Bronchial epithelial cell (primary cell): ENCODE measurements at places on chromosomes 13 and 19. TPM values are rescaled to one million over a fixed set of nuclear protein-coding genes. Genes with fewer than 3 reads are reported as not detected.
A peak's percentile ranks its signal among the peaks of the same experiment; 100 is the strongest.

DNA sequence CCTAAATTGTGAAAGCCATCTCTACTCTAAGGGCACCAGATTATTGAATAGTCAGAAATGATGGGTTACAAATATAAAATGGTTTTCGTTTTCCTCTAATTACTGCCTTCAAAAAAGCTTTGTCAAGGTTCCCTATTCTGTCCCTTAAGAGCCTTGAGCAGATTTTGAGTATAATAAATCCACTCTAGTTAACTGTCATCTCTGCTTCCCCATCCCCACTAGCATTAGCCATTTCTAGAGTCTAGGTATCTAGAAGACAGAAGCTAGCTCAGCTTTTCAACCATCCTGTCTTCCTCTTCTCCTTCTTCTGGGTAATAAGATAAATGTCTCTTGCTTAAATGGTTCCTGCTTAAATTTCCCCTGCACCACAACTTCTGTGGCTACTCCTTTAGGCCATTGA lies 290.4 kb downstream of the DACH1 start:
- DNase-seq = no peak

DNA sequence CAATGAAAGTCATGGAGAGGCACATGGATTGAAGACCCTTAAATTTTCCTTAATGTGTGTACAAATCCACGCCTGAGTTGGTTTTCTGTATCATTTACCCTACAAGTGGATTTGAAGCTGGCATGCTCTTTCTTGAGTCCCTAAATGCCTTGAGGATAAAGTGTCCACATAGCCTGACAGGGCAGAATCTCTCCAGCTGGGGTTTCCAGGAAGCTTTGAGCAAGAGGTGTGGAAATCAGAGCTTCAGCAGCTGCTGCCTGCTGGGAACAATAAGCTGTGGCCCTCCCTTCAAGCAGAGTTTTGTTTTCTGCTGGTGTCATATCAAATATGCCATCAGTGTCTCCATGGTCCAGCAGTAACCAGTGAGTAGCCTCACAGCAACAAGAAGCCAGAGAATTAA lies 120.3 kb upstream of the SERTM1 start:
- DNase-seq = no peak

DNA sequence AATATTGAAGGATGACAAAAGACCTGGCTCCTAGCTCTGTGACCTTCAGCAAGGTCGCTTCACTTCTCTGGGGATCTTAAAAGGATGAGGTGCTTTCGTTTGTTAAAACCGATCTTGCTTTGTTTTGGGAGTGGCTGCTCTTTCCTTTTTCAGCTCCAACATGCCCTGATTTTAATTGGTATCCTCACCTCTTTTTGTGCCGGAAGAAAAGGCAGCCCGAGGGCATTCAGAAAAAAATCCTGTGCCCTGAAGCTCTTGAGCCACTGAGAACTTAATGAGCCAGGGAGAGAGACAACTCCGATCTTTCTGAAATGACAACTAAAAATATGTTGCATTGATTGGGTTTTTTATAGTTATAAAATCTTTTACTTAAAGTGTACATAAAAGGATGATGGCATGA lies 19.4 kb downstream of the CLDN10 start:
- no peak for DNase-seq

- no peak for DNase-seq
These were observed 1491.2 kb upstream of the PRR20A start for GRCh38 chr13:55649485-55649884.

Gene CXCL17
- 1.1 and 5.8 TPM in 2 replicates for total RNA-seq

DNA sequence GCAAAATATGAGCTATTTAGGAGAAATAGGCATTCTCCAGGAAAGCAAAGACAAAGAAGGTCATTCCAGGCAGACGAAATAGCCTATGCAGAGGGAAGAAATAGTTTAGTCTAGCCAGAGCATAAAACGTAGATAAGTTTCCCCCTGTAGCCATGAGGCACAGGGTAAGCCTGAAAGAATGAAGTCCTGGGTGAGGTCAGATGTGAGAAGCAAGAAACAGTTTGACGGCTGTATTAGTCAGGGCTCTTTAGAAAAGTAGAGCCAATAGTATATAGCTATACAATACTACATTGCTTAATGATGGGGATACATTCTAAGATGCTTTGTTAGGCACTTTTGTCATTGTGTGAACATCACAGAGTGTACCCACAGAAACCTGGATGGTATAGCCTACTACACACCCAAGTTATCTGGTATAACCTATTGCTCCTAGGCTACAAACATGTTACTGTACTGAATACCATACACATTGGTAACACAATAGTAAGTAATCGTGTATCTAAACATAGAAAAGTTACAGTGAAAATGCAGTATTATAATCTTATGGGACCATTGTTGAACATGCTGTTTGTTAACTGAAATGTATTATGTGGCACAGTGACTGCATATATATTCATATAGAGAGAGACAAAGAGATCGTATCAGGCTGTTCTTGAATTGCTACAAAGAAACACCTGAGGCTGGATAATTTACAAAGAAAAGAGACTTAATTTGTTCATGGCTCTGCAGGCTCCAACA lies 59.3 kb upstream of the WDFY2 start:
- peak; percentile 77 for DNase-seq

GRCh38 chr13:39100996-39101738 lies 62.9 kb downstream of the NHLRC3 start:
- no peak for DNase-seq

Gene AMER2
- not detected in 2 replicates for total RNA-seq

Gene SPACA4
- total RNA-seq = under 0.01 and 0.64 TPM in 2 replicates

DNA sequence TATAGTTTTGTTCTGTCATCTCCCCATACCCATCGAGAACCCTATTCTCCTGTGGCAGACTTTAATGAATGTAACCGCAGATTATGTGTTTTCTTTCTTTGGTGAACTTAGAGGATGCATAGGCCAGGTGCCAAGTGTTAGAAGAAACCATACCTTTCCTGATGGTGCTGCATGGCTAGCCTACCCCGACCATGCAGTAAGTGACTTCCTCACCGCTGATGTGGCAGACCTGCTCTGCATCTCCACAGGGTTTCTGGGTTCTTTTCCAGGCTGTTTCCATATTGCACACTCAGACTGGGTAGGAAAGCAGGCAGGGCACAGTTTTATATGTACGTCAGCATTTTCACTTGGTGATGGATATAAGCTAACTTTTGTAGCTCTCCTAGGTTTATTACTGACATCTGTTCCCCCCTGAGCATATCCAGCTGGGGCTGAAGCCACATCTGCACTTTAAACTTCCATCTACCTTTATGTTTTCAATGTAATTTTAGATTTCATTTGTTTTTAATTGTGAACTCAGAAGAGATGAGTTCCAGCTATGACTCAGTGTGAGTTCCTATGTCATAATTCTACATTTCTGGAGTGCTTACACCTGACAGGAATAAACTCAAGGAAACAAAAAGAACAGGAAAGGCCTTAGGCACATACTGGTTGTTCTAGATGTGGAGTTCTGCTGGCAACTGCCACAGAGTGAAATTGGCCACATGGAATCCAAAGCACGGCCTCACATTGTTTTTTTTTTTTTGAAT lies 42.3 kb downstream of the LRCH1 start:
- peak; percentile 90 for DNase-seq

Gene ZNF579
- 1.8 and 2.2 TPM in 2 replicates for total RNA-seq

GRCh38 chr13:106942563-106942962 lies 374.6 kb upstream of the ARGLU1 start:
- DNase-seq = no peak

Gene CAPN12
- 6.6 and 6.8 TPM in 2 replicates for total RNA-seq

GRCh38 chr13:73060251-73061160 lies 1.7 kb downstream of the KLF5 start:
- DNase-seq = peak; percentile 77

GRCh38 chr13:90974249-90974975 lies 373.1 kb upstream of the MIR17HG start:
- no peak for DNase-seq

Gene FUT1
- total RNA-seq = 12.1 and 16.9 TPM in 2 replicates

Gene MICU2
- total RNA-seq = 41.9 and 43.4 TPM in 2 replicates

GRCh38 chr13:112053167-112053743 lies 13.7 kb upstream of the SOX1 start:
- no peak for DNase-seq
